Kidney epithelial cell (primary cell): ENCODE measurements at places on chromosomes 12 and 14.

- DNase-seq = no peak
Observed at GRCh38 chr14:67141146-67141900, 47.9 kb upstream of the GARIN2 start.

- no peak for DNase-seq
Observed at GRCh38 chr12:67068761-67069450, 200.3 kb upstream of the CAND1 start.

DNA sequence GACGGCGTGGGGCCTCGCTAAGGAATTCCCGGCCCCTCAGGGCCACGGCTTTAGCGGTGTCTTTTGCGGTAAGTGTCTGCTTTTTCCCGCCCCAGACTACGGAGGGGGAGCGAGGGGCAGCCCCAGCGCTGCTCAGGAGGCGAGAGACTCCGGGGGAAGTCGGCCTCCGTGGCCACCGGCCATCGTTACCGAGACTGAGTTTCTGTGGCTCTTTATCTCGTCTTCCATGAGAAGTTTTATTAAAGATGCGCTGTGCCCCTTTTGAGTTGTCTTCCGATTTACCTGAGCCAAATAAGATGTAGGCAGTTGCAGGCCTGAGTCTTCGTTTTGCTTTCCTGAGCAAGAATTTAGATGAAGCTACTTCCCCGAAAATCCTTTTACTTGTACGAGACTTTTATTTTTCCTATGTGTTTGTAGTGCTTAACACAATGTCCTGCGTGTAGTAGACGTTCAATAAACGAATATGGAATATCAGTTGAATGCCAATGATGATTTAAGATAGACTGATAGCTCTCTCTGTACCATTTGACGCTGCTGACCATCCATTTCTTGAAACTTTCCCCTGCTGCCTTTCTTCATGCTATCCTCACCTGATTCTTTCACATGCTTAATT is 462 bp downstream of the SRP54 start:
- no peak for DNase-seq

GRCh38 chr12:1080520-1081223 is 89.6 kb downstream of the ERC1 start:
- no peak for DNase-seq

DNA sequence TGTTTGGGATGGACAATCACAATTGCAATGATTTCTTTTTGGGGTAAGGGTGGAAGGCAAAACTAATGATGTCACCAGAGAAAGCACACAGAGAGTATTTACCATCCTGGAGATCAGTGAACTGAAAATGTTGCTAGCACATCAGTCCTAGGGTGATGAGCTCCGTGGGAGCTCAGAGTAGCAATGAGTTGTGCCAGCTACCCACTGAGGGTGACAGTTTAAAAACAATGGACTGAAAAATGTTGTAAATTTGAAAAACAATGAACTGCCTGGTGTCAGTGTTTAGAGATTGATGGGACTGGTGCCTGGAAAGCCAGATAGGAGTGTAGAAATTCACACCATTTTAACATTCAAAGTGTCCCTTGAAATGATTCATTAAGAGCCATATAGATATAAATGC is 198.5 kb downstream of the ATP23 start:
- DNase-seq = no peak

DNA sequence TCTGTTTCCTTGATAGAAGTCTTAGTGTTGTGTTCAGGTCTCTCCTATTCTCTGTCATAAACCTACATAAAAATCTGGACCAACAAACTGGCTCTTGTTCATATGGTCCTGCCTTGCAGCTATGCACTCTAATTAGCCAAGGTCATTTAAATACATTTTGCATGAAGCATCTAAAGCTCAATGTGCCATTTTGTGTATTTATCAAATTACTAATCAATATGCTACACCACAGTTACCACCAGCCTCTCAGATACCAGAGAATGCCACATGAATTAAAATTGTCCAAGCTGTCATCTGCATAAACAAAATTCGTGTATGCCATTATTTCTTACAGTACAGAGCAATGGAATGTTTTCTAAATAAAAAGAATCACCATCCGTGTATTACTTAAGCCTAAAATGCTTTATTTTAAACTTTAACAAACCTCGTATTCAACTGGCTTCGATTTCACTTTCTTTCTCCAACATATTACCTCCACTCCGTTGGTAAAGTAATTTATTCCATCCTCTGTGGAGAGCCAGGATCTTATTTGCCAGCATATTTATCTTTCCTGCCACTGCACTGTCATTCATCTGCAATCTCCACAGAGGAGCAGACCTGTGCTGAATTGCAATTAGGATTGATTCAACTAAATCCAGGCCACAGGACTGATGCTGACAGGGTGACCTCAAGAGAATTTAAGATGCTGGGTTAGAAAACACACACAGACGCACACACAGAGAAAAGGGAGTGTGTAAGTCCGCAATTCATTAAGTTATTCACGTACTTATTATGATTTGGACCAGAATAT is 284.1 kb upstream of the FOXG1 start:
- no peak for DNase-seq

DNA sequence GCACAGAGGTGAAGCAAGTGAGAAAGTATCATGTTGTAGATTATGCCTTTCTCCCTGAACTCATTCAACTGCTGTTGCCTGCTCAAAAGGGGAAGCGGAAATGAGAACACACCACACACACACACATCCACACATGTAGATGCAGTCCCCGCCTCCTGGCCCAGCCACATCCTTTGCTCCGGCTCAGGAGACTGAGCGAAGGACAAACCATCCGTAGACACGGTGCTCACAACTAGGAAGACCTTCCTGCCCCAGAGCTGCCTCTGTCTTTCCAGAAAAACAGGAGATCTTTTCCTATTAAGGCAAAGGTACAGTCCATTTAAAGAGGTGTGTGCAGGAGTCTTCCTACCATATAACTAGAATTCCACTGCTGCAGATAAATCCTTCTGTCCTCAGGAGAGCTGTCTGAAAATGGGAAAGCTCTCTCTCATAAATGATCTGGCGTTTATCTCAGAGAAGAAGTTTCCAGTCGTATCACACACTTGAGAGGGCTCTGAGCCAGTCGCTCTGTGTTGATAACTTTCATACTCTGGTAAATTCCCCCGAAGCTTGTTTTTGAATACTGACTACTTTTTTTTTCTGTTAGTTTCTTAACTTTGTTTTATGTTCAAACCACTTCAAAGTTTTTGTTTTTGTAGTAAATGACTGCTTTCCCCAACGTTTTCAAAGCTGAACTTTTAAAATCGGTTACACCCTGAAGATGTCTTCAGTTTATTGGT is at the start of gene TESPA1:
Gene TESPA1, minus strand, starts transcription at position 105 of the 719 bp plus-strand sequence. CDS start 10,200 bp downstream, outside the sequence.
- no peak for DNase-seq

DNA sequence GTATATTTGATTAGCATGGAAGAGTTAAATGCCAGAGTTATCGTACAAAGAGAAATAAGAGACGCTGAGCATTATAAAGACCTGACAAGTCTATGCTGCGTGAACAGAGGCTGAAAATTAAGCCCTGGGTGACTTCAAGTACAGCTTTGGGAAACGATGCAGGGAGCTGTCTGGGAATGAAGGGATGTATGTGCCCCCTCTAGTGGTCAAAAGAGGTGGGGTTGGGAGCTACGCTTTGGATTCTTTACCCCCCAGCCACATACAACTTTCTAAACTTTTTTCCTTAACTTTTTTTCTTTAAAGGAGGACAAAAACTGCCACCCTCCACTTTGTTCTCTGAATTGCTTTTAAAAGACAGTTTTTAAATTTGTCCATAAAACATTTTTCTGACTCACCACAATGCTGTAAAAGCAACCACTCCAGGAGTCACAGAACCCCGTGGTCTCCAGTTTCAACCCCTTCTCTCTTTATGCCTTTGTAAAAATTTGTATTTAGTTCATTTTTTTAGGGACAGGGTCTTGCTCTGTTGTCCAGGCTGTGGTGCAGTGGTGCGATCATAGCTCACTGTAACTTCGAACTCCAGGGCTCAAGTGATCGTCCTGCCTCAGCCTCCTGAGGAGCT is 59.4 kb downstream of the ZNF664 start:
- DNase-seq = no peak

DNA sequence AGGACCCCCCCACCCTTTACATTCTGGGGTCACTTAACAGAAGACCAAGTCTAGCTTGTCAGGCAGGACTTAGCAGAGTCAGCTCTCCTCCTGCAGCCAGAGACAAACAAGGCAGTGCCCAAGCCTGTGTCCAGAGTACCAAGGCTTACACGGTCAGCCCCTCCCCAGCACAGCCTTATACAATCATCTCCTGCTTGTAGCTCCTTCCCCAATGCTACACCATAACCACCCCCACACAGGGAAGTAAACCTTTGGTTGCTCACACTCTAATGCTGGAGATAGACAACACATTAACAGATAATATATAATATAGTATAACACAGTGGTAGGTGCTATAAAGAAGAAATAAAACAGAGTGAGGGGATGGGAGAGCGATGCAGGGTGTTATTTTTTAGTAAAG is 175.4 kb upstream of the PWP1 start:
- DNase-seq = no peak

DNA sequence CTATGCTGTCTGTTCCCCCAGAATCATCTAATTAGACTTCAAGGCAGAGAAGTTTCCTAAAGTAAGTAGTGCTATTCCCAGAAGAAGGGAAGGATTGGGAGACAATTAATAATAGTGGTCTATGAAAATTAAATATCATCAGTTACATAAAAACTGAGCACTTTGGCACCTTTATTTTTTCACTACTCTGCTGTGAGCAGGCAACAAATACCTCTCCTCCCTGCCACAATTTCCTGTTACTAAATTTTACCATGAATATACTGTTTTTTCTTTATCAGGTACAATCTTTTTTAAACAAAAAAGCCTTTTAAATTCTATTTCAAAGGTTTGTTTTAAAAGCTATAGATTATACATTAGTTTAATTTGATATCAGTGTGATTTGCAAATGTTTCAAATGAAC is 29.4 kb upstream of the KRAS start:
- DNase-seq = no peak

DNA sequence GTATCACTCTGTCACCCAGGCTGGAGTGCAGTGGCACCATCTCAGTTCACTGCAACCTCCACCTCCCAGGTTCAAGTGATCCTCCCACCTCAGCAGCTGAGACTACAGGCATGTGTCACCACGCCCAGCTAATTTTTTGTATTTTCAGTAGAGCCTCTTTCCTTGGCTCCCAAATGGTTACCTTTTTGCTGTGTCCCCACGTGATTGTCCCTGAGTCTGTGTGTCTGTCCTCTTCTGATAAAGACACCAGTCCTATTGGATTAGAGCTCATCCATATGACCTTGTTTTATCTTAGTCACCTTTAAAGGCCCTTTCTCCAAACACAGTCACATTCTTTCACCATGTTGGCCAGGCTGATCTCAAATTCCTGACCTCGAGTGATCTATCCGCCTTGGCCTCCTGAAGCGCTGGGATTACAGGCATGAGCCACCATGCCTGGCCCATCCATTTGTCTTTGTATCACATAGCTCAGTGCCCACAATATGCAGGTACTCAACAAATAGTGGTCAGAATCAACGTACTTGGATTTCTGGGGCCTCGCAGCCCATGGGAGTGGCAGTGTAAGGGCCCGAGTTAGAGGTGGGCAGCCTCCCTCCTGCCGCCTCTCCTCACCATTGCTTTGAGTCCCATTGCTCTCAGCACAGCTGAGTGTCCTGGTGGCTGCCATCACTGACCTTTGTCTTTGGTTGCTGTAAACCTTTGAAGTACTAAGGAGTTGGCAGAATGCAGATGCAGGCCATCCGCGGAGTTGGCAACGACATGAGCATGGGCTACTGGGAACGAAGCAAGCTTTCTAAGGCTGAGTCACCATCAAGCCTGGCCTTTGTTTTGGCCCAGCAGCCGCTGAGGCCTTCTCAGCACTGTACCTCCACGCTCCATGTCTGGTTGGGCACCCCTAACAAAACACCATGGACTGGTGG is 9.3 kb downstream of the TPCN1 start:
- DNase-seq = no peak

DNA sequence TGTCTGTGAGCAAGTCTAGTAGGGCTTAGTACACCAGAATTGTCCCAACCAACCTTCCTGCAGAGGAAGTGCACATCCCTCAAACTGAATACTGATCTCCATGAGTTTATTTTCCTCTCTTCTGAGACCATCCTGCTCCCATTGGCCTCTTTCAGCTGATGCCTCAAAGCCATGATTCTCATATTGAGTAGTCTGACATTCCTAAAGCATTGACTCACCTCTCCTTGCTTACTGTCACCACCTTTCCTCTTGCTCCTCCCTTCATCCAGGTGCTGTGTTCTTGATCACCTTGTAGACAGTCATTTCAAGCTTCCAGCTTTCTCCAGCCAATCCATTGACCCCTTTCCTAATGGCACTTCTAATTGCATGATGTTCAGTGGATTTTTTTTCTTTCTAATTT is 583.7 kb upstream of the USP15 start:
- DNase-seq = no peak

GRCh38 chr14:61338457-61338856 is 17.1 kb downstream of the PRKCH start:
- no peak for DNase-seq

GRCh38 chr14:74855021-74855420 is 20.9 kb downstream of the PROX2 start:
- no peak for DNase-seq

DNA sequence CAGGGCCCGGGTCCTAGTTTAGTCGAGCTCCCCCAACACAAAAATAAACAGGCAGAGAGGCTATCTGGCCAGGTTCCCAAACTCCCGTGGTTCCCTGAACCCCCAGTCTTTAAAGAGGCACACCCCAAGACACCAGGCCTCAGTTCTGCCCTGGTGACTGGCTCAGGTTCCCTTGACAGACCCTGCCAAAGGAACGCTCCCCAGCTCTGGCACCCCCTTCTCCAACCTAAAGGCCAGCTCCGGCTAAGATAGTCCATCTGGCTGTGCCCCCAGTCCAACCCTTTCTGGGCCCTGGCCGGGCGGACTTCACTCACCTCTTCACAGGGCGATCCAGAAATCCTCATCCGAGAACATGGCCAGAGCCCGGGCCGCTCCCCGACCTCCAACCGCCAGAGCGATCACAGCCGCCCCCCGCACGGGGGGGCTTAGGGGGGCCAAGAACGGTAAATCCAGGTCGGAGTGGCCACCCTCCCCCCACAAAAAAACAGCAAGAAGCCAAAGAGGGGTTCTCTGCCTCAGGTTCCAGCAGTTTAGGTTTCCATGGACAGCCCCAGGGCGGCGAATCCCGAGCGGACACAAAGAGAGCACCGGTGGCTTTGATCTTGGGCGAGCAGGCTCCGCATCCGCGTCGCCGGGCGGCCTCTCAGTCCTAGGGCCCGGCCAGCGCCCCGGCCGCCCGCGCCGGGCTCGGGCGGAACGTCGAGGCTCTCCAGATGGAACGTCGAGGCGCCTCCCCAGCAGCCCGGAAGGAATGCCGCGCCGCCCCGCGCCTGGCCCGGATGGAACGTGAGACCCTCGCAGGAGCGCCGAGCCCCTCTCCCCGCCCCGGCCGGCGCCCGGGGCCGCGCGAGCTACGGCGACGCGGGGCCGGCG is 1.1 kb downstream of the KMT2D start:
- DNase-seq = no peak

GRCh38 chr14:52305014-52305413 is 9.1 kb upstream of the PTGER2 start:
- DNase-seq = no peak
